ENCODE measurements at places on chromosomes 3 and 15. TPM values are rescaled to one million over a fixed set of nuclear protein-coding genes. Genes with fewer than 3 reads are reported as not detected.
A peak's percentile ranks its signal among the peaks of the same experiment; 100 is the strongest.

GRCh38 chr15:99999282-100000070, 266.2 kb upstream of the LYSMD4 start:
- no peak for DNase-seq

GRCh38 chr15:63075015-63075983, 32.8 kb downstream of the TPM1 start:
- DNase-seq = no peak

ONECUT1 gene
- total RNA-seq = not detected

GRCh38 chr15:90644526-90644925, 72.6 kb upstream of the BLM start:
- DNase-seq = no peak

GRCh38 chr3:113297287-113297686, 85.9 kb downstream of the BOC start:
- DNase-seq = no peak

- DNase-seq = no peak
These were observed 130.5 kb downstream of the KLF13 start for GRCh38 chr15:31457161-31457560.

GRCh38 chr3:81245501-81245900, 515.9 kb downstream of the GBE1 start:
- no peak for DNase-seq

- no peak for DNase-seq
These were observed 402.1 kb downstream of the CADM2 start for GRCh38 chr3:85360742-85361387.

CPNE4 gene
- total RNA-seq = not detected

GRCh38 chr15:85485956-85486567, 105.7 kb downstream of the AKAP13 start:
- DNase-seq = peak; percentile 47

DNA sequence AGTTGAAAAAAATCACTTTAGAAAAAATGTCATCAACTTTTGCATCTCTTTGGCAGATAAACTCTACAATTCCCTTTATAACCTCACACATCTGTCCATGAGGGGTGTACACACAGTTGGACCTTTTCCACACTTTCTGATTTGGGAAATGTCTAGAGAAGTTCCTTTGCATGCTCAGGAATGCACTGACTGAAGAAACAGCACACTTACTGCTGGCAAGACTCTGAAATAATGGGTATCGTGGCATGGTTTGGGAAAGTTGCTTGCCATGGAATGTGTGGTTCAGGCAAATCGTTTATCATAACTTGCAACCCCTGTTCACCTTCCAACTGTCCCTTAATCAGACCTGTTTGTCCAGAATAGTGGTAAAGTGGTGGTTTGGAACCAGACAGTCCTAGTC, 135.3 kb upstream of the TGFBR2 start:
- DNase-seq = no peak

SQOR gene
- 87.3 TPM for total RNA-seq

GRCh38 chr15:37053166-37053565, 47.2 kb downstream of the MEIS2 start:
- no peak for DNase-seq

PP2D1 gene
- not detected for total RNA-seq

DNA sequence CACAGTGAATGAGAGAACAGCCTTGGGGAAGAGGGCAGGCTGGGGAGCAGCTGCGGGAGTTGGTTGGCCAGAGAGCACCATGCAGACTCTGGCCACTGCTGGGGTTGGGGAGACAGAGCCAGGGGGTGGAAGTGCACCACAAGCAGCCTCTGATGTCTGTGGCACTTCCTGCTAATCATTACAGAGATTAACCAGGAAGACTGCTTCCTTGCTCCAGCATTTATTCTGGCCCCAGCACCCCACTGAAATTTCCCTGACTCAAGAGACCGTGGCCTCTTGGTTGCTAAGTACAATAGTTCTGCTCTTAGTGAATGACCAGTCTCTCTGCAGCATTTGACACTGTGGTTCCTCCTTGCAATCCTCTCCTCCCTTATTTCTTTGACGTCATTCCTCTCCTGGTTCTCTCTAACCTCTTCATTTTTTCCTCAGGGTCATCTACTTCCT, 266.2 kb upstream of the ROPN1 start:
- no peak for DNase-seq

DNA sequence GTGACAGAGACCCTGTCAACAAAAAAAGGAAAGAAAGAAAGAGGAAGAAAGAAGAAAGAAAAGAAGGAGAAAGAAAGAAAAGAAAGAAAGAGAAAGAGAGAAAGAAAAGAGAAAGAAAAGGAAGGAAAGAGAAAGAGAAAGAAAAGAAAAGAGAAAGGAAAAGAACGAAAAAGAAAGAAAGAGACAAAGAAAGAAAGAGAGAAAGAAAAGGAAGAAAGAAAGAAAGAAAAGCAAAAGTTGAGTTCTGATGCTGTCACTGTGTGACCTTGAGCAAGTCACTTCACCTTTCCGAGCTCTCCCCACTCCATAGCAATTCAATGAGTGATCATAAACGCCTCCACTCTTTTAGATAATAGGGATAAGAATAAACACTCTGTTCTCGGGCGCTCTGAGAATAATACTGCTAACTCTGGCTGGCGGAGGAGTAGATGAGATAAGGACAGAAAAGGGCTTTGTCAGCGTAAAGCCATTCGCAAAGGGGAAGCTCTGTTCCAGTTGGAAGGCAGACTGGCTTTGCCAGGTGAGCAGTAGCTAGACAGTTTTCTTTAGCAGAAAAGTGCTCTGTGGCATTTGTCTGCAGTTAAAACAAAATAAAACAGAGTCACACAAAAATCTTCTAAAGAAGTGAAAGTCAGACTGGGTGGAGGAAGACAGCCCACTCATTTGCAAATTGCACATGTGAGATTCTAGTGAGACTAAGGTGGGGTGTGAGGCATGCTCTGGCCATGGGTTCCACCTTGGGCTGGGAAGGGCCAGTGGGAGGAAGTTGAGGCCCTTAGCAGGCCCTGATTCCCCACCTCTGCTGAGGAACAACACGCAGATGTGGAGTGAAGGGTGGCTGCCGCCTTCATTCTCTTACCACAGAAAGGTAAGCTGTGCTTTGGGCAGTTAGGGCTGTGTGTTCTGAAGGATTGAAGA, 9.6 kb upstream of the FLNB start:
- DNase-seq = no peak

DNA sequence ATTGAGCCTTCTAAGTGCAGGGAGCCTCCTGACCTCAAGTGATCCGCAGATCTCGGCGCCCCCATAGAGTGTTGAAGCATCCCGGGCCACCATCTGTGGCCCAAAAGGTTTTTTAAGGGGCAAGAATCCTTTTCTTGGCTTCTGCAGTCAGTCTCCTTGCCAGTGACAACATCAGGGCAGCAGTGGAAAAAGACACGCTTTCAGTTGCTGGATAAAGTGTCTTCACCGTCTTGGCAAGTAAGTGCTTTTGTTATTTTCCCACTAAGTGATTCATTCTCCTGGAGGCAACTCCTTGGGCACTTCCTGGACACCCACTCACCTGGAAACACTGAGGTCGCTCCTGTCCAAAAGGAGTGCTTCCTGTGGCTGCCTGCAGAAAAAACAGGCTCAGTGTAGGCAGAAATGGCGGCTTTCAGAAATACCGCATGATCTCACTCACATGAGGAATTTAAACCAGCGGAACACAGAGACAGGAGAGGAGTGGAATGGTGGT, 71.7 kb upstream of the ABHD2 start:
- no peak for DNase-seq

DNA sequence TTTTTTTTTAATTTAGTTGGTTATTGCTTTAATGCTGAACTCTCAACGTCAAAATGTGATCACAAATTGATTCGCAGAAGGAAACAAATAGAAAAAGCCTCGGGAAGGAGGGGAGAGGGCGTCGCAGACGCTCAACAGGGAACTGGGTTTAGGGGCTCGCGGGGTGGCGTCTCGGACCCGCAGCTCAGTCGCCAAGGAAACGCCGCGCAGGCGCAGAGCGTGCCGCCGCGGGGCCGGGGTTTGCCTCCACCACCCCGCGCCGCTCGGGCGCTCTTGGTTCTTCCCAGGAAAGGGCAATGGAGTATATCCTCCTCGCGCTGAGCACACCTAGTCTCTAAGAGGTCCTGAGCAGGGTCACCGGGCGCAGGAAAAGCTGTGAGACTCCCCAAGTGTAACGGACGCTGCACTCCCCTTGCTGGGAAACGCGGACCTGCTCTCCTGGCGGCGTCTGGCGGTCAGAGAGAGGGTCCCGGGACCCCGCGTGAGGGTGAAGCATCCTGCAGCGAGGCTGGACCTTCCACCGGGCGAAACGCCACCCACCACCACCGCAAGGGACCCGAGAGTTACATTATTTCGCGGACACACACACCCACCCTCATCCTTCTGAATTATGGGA, 753 bp downstream of the PLCH1 start:
- no peak for DNase-seq

RBMS3 gene
- total RNA-seq = 92.7 TPM

GRCh38 chr15:49315391-49315823, 107.6 kb upstream of the FGF7 start:
- no peak for DNase-seq

LRRC34 gene
- 14.8 TPM for total RNA-seq

CD200 gene
- total RNA-seq = 40.4 TPM

GRCh38 chr3:182330646-182331045, 462.7 kb upstream of the ATP11B start:
- no peak for DNase-seq

EPB42 gene
- total RNA-seq = 3.0 TPM

- no peak for DNase-seq
These were observed 137.9 kb upstream of the PRR20G start for GRCh38 chr3:127425505-127426443.

TMC3 gene
- total RNA-seq = not detected

DNA sequence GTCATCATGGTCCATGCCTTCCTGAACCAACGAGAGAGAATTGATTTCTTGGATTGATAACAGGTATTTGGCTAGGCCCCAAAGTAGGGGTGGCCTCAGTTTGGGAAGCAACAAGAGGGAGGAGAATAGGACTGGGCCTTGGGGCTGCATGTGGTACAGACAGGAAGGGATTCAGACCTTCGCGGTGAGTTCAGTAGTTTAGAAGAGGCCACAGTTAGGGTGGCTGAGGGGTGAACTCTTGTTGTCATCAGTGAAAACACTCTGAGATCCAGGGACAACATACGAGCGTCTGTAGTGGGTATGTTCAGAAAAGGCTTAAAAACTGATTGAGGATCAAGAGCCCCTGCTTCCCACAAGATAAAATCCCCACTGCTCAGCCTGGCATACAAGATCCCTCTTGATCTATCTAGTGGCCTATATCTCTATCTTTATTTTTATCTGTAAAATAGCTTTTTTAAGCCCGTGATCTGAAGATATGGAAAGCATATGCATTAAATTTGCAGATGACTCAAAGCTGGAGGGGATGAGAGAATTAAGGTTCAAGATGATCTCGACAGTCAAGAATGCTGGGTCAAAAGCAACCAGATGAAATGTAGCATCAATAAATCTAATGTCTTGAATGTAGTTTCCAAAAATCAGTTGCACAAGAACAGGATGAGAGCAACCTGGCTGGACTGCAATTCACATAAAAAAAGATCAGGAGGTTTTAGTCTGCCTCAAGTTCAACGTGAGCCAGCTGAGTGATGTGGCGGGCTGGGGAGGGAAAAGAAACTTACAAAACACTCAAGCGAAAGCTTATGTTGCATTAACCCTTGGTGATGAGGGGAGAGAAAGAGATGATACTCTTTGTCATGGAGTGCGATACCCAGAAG, 221.1 kb upstream of the TLE3 start:
- DNase-seq = no peak

- no peak for DNase-seq
These were observed 82.6 kb downstream of the ARHGAP31 start for GRCh38 chr3:119376758-119377157.

- DNase-seq = no peak
These were observed 3.3 kb upstream of the RBSN start for GRCh38 chr3:15102256-15102655.

GRCh38 chr3:119352034-119352609, 57.9 kb downstream of the ARHGAP31 start:
- DNase-seq = no peak

DNA sequence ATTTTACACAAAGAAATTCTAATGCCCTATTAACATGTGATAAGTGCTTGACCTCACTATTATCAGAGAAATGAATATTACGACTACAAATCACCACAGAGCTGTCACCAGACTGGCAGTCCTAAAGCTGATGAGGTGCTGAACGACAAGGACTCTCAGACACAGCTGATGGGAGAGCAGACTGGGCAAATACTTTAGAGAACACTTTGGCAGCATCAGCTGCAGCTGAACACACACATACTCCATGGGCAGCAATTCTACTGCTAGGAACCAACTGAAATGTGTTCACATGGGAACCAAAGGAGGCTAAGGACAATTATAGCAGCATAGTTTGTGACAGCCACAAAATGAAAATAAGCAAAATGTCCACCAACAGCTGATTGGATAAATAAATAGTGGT, 45.5 kb downstream of the SUSD5 start:
- no peak for DNase-seq

- DNase-seq = no peak
These were observed 40.6 kb upstream of the ETV5 start for GRCh38 chr3:186149319-186149960.

DNA sequence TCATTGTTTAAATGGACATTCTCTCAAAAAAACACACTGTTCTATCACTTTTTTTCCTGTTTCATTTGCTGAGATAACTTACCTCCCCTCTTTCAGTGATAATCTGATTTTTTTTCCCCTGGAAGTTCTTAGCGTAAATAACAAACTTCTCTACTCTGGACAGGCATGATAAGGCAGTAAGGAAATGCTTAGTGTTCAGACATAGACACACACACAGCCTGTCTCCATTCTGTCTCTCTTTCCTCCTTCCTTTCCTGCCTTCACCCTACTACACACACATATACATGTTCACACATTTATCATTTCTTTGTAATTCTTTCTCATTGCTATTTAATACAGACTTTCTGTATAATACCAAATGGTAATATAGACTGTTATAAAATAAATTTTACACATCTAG, 470.8 kb upstream of the ROBO1 start:
- DNase-seq = no peak

DNA sequence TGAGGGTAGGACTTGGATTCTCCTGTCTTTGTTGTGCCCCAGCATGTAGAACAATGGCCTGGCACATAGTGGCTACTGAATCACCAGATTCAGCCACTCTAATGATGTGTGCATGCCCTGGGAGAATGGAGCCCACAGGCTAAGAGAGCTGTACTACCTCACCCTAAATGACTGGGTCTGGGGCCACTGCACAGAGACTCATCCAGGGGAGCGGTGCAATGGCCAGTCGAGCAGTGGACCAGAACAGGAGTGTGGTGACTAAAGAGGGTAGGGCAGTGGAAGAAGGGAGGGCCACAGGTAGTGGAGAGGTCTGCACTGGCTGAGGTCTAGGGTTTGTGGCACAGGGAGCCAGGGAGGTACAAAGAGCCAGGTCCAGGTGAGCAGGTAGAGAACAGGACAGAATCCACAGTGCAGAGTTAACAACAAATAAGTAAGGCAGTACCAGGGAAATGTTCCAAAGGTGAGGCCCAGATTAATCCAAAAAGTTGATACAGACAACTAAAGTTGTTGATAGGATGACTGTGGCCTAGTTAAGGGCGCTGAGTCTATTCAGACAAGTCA, 142.7 kb upstream of the ATP11B start:
- no peak for DNase-seq

SLC9A9 gene
- 30.4 TPM for total RNA-seq

Data from omental fat pad (tissue), 4 donors.